ENCODE measurements at places on chromosomes 13 and 19.

- no peak for DNase-seq
Measured at GRCh38 chr19:16206637-16207036, 8.9 kb downstream of the AP1M1 start.

DNA sequence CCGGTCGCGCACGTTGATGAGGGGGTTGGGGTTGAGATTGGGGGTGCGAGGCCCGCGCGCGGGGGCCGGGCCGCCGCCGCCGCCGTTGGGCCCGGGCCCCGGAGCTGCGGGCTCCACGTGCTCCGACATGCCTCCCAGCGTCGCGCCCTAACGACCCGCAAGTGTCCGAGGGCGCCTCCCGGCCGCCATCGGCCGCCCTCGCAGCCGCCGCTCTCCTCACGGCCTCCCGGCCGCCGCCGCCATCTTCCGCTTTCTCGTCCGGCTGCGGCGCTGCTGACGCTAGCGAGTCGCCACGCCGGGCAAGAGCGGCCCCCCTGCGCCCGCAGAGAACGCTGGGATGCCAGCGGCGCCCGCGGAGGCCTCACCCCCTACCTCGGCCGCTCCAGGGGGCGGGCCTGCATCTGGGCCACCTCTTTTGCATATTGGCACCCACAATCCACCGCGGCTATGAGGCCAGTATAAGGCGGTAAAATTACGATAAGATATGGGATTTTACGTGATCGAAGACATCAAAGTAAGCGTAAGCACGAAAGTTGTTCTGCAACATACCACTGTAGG, at the start of gene TMEM259:
Gene TMEM259 (minus strand): TSS at position 256 of the 558 bp plus-strand sequence. CDS start 127 bp downstream, at position 129.
- DNase-seq: peak; percentile 98

DNA sequence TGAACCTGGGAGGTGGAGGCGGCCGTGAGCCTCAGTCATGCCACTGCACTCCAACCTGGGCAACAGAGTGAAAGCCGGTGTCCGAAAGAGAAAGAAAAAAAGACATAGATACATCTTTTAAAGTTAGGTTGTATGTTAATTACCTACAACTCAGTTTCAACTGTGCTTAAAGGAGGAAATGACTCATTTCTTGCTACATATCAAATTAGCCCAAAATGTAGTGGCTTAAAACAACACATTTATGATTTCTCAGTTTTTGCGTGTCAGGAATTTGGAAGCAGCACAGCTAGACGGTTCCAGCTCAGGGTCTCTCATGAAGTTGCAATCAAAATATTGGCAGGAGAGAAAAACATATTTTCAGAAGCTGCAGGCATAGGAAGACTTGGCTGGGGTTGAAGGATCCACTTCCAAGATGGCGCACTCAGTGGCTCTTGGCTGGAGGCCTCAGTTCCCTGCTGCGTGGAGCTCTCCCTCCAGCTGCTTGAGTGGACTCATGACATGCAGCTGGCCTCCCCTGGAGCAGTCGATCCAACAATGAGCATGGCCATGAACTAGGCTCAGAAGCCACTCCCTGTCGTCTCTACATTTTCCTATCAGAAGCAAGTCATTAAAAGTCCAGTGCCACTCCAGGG, 7.1 kb downstream of the LDLR start:
- DNase-seq: no peak

GRCh38 chr13:26112843-26113242, 61.0 kb upstream of the SHISA2 start:
- no peak for DNase-seq

DNA sequence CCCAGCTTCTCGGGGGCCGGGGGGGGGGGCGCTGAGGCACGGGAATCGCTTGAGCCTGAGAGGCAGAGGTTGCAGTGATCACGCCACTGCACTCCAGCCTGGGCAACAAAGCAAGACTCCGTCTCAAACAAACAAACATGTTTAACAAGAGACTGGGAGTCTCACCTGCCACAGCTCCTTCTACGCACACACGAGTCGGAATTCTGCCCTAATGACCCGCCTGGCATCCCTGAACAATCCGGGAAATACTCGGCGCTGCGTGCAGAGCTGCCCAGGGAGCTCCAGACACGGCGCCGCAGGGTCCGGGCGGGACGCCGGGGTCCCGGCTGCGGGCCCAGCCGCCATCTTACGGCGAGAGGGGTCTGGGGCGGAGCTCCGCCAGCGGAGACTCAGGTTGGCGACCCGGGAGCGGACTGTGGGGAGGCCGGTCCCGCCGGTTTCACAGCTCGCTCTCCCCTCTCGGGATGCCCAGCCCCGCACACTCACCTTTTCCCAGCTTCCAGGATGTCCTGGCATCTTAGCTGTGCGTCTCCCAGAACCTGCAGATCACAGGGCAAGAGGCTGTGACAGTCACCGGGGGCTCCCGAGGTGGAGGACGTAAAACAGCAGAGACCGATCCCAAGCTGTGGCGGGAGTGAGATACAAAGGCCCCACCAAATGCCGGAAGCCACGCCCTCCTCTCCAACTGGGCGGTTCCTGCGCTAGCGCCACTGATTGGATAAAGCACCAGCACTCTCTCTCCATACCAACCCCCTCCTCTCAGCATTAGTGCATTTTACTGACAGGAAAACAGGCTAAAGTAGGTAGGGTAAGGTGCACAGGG, 23.6 kb upstream of the ZNF724 start:
- DNase-seq: peak; percentile 83

DNA sequence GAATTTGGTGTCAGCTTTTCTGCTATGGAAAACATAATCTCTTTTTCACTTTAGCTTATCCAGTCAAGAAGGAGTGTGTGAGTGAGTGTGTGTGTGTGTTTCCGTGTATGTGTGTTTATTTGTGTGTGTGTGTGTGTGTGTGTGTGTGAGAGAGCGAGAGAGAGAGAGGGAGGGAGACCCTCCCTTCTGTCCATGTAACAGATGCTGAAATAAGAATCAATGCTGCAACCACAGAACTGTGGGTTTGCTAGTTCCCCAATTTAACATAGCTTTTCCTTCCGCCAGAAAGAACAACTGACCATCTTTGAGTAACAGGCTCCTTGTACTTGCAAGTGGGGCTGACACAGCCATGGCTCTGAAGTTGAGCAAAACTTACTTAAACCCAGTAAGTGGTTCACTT, 5.2 kb downstream of the LCP1 start:
- DNase-seq: no peak

GRCh38 chr13:37788346-37788745, 81.2 kb downstream of the TRPC4 start:
- no peak for DNase-seq

DNA sequence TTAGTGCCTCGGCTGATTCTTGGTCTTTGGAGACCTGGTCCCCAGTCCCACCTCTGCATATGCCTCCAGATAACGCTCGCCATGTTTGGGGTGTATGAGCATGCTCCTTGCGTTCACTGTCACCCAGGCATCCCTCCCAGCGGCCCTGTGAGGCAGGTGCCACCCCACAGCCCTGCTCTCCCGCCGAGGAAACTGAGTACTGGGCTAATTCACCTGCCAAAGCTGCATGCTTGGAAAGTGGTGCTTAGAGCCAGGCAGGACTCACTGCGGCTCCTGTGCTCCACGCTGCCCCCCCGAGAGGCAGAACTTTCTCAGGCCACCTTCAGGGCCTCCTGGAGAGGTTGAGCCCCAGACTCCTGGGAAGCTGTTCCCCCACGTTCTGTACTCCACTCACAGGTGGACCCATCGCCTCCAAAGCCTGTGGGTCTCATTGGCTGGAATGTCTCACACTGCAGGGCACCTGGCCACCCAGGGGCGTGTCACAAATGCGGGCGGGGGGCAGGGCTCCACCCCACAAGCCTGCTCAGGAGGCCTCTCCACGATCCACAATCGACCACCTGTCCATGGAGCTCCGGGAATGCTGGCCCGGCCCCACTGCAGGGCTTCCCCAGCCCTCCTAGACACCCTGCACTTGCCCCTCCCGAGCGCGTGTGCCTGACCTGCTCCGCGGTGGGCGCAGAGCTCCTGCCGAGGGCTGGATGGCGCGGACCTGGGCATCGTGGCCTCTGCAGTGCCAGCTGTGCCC, 64.6 kb downstream of the ATP11A start:
- DNase-seq: no peak

DNA sequence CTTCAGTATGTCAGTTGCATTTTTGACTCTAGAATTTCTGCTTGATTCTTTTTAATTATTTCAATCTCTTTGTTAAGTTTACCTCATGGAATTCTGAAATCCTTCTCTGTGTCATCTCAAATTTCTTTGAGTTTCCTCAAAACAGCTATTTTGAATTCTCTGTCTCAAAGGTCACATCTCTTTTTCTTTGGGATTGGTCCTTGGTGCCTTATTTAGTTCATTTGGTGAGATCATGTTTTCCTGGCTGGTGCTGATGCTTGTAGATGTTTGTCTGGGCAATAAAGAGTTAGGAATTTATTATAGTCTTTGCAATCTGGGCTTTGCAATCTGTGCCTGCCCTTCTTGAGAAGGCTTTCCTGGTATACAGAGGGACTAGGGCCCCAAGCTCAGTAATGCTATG, 18.5 kb upstream of the KBTBD7 start:
- DNase-seq: no peak
